ENCODE measurements at places on chromosomes 11 and 22.

- DNase-seq, result peak; percentile 51
Measured at GRCh38 chr11:110837603-110838002, 125.4 kb upstream of the ARHGAP20 start.

DNA sequence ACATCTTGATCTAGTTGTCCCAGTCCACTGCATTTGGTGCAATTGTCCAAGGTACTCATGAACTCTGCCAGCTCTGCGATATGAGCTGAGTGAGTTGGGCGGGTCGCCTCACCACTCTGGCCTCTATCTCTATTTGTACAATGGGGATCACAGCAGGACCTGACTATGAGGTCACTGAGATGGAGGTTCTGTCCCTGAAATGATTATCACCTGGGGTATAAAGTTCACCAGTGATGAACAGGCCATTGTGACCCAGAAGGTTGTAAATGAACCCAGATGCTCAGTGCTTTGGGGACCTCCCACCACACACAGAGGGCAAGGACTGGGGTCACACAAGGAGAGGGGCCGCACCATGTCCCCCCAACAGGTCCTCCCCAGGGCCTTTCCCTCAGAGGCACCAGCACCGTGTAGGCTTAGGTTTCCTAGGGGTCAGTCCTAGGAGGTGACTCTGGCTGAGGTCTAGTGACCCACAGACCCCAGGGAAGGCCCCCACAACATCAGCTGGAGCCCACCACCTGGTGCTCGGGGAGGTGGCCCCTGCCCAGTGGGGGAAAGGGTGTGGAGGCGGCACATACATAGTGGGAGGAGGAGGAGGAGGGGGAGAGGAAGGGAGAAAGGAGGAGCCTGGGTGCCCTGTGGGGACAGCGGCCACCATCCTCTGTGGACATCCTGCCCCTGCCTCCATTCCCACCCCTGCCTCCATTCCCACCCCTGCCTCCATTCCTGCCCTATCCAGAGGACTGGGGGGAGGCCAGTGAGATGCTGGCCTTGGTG lies 25.0 kb upstream of the IGLL1 start:
- no peak for DNase-seq

DNA sequence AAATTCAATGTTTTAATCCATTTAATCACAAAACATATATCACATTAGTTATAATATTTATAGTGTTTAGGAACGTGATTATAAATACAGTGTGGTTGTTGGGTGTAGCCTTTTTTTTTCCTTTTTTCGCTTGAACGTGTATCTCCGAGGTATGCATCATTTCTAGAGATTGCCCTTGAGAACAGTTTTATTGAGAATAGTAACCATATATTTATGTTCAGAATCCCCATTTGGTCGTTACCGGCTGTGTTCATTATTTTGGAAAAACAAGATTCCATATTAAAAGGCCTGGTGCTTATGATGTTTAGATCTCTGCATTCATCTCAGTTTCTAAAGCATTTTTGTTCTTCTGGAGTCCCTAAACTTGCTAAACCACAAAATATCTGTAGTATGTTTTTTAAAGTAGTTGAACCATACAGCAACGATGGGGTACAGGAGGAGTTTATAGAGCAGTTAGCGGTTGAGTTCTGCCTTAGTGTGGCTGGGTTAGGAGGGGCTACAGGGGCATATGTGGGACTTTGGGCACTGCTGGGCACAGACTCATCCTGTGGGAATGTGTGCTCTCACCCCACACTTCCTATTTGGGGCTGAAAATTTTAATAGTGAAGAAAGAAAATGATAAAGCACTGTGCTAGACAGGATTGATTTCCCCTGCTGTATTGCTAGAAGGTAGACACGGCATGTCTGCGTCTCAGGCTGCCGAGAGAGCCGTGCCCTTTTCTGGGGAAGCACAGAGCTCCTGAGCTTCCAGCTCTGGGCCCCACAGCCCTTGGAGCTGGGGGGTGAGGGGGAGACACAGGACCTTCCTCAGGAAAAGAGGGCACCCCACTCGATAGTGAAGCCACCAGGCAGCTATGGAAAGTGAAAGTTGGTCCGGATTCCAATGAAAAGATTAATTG lies 81.5 kb upstream of the PPARA start:
- peak; percentile 27 for DNase-seq

- DNase-seq, result peak; percentile 76
Measured at GRCh38 chr11:64334764-64335735, 5.0 kb upstream of the CCDC88B start.

DNA sequence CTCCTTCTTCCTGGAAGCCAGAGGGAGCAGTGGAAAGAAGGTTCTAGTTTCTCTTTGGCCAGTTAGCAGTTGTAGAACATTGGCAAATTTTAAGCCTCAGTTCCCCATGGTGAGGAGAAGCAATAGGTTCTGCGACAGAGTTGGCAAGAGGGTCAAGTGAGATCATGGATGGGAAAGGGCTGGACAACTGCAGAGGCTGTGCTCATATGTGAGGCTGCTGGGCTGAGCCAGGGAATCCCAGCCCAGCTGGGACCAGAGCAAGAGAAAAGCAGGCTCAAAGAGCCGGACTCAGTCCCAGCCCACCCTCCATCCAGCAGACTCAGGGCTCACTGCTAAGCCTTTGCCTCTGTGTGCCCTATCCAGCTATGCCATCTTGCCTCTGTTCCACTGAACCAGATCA lies 66.8 kb upstream of the MYOD1 start:
- DNase-seq, result no peak
